Ammon's horn (tissue), 1 donor: ENCODE measurements at places on chromosomes 7 and 10.

DNA sequence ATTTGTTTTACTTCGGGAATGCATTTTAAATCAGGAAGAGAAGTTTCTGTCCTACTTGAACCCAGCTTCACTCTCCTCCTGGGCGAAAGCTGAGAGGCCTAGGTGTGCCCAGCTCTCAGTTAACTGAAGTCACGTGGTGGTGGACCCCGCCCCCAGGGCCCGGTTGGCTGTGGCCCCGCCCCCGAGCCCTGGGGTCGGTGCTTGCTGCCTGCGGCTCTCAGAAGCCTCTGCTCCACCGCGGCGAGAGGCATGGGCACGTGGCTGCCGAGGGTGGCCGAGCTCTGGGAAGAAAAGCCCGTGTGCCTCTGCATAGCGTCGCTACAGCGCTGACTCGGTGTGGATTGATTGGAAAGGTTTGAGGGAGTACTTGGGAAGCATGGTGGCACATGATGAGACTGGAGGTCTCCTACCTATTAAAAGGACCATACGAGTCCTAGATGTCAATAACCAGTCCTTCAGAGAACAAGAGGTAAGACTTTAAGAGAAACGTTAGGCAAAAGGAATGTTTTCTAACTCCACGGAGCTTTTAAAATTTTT is 34.1 kb downstream of the NET1 start:
- peak; percentile 64 for DNase-seq

DNA sequence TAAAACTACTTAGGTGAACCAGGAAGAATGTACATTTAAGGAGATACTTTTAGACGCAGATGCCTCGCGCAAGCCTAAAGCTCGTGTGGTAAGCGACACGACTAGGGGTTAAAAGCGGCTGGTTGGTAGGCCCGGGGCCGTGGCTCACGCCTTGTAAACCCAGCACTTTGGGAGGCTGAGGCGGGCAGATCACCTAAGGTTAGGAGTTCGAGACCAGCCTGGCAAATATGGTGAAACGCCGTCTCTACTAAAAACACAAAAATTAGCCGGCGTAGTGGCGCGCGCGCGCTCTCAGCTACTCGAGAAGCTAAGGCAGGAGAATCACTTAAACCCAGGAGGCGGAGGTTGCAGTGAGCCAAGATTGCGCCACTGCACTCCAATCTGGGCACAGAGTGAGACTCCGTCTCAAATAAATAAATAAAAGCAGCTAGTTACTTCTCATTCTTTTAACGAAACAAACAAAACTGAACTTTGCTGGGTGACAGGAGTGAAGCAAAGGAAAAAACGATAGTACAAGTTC is 879 bp downstream of the NUDT5 start:
- peak; percentile 14 for DNase-seq

GRCh38 chr10:12606461-12606860 is 257.1 kb downstream of the CAMK1D start:
- no peak for DNase-seq

DNA sequence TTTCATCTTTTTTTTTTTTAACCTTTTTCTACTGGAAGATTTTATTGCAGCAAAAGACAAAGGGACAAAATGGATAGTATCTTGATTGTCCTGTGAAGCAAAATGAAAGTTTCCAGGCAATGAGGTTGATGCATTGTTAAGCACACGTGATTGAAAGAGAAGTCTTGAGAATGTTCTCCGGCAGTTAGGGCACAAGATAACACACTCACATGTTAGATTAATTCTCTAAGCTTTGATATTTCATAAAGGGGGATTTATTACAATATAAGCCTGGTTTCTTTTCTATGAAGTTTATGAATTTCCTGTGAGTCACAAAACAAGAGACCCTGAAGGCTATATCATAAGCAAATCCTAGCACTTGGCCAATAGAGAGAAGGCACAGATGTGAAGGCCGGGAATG is 93.4 kb upstream of the ARMC3 start:
- no peak for DNase-seq

DNA sequence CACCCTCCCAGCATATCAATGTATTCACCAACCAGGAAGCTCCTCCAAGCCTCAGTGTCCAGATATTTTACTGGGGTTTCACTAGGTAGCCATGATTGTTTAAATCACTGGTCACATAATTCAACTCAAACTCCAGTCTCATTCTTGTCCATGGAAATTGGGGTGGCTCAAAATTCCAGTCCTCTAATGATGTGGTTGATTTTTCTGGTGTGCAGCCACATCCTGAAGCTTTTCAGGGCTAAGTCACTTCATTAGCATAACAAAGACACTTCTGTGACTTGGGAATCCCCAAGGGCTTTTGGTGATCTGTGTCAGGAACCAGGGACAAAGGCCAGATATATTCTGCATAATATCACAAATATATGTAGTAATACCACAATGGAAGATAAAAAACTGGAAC is 786.9 kb upstream of the IGFBP3 start:
- no peak for DNase-seq

DNA sequence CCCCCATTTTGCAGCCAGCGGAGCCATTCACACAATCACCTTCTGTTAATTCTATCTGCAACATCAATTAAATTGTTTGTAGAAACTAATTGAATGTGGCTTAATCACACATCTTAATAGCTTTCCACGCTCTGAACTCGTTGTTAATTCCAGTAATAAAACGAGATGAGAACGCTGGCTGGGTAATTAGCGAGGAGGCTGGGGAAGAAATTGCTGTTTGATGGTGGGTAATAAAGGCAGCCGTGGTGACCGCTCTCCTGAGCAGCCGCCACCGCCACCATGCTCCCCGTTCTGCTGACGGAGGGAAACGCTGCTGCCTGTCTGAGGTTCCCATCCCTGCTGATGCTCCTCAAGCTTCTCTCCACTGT is 36.3 kb downstream of the GBX1 start:
- no peak for DNase-seq

DNA sequence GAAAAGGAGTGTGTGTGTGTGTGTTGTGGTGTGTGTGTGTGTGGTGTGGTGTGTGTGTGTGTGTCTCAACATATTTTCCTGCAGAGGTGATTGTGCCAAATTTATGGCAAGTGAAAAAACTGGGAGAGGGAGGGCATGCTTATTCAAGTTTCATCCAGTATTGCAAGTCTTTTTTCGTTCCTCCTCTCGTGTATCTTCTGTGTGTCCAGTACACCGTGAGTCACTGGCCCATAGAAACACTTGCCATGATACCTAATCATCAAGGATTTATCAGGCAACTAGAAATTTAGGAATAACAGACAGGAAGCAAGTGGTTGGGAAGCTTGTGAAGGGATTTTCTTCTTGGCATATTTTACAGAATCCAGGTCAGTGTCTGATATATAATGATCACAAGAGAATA is 820.5 kb downstream of the GATA3 start:
- no peak for DNase-seq

DNA sequence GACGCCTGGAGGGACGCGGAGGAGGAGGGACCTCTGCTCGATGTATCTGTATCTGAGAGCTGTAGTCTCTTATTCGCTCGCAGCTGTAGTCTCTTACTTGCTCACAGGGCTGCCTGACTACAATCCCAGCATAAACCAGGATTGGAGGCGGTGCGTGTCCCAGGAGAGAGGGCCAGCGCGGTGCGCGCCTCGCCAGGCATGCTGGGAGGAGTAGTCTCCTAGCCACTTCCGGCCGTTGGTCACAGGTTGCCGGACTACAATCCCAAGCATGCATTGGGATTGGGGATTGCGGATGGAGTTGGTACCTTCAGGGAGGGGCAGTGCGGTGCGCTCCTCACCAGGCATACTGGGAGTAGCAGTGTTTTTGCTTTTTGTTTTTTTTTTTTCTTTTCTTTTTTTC is 421.7 kb upstream of the NUPR2 start:
- DNase-seq: peak; percentile 4

- no peak for DNase-seq
Measured at GRCh38 chr10:106900016-106900652, 264.4 kb downstream of the SORCS1 start.

DNA sequence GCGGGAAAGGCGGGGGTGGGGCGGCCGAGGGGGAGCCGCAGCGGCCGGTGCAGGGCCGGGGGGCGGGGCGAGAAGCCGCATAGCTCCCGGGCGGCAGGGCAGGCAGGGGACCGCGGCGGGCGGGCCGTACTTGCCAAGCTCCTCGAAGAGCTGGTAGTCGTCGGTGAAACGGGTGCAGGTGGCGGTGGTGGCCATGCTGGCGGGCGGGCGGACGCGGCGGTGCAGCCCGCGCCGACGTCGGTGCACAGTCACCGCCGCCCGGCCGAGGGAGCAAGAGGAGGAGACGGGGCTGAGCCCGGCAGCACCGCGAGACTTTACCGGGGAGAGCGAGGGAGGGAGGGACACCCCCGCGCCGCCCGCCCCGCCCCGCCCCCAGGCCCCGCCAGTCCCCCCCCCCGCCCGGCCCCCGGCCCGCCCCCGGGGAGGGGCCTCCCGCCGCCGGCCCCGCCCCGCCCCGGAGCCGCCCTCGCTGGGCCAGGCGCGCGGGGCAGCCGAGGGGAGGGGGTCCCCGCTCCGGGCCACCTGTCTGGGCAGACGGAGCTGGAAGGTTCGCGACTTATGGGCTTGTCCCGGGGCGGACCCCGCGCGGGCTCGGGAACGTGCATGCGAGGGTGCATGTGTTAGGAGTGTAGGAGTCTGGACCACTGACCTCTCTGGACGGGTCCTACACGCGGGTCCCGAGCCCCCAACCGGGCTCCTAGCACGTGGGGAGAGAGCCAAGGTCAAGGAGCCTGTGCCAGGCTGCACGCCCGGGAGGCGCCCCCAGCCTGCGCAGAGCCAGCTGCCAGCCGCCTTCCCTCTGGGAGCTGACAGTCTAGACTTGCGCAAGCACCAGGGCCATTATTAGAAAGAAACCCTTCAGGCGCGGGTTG is at the start of gene CAMK2G:
CAMK2G (minus strand) TSS at position 289 of the 872 bp plus-strand sequence; CDS start at position 195, 94 bp downstream.
- peak; percentile 86 for DNase-seq

- no peak for DNase-seq
Measured at GRCh38 chr10:84525120-84525806, 196.9 kb downstream of the CCSER2 start.

GRCh38 chr10:123990889-123991288 is 99.3 kb upstream of the CPXM2 start:
- no peak for DNase-seq

DNA sequence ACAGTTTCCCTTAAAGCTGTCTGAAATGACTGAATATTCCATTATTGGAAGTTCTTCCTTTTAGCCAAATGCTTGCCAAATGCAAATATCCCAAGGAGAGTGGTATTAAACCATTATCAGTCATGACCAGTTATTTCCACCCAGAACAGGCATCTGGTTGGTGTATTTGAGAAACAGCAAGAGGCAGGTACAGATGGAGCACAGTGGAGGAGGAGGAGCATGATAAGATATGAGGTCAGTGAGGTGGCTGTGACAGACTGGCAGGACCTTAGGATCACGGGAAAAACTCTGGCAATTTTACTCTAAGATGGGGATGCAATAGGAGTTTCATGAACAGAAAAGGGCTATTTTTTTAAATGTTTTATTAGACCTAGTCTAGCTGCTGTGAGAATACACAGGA is 6.4 kb downstream of the HEPACAM2 start:
- no peak for DNase-seq

DNA sequence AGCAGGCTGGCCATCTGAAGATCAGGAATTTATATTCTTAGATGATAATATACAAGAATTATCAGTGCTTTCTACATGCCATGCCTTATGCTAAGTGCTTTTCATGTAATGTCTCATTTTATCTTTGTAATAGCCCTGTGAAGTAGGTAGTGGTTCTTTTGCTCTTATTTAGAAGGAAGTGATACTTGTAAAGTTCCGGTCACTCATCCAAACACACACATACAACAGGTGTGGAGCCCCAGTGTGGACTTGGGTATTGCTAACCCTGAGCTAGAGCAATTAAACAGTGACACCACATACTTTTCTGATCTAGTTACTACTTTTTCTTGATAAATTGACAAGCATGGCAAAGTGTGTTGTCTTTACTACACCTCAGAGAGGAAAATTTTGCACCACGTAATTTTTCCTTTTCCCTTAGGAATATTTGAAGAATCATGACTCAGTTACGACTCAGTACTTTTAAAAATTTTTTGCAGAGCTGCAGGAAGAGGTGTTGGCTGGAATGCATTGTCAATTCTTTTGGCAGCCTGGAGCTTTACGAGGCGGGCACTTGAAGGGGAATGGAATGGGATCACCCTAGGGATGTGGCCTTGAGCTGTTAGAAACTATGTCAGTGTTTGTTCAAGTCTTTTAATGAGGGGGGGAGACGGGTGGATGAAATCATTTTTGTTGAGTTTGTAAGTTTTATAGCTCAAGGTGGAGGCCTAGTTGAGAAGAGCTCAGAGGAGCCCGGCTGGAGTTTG is 212.5 kb upstream of the CELF2 start:
- no peak for DNase-seq

DNA sequence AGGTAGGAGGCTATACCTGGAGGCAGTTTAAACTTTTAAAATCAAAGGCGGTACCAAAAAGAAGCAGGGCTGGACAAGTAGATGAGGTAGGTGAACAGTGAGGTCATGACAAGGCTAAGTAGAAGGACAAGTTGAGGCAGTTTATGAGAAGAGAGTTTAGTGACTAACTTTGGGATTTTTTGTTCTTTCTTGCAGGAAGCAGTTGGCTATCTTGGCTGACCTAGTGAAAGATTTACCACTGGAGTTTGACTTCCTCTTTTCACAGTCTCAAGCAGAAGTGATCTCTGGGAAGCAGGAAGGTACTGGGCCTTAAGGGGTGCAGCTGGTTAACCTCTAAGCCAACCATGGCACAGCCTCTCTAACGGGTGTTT is 26.3 kb downstream of the ENTPD7 start:
- peak; percentile 42 for DNase-seq

DNA sequence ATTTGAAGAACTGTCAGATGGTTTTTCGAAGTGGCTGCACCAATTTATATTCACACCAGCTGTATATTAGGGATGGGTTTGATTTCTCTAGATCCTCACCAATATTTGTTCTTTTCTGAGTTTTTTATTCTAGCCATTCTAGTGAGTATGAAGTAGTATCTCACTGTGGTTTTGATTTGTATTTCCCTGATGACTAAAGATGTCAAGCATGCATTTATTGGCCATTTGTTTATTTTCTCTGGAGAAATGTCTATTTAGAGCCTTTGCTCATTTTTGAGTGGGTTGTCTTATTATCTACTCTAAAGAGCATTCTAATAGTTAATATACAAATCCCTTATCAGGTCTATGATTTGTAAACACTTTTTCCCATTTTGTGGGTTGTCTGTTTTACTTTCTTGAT is 123.9 kb downstream of the PCLO start:
- no peak for DNase-seq

DNA sequence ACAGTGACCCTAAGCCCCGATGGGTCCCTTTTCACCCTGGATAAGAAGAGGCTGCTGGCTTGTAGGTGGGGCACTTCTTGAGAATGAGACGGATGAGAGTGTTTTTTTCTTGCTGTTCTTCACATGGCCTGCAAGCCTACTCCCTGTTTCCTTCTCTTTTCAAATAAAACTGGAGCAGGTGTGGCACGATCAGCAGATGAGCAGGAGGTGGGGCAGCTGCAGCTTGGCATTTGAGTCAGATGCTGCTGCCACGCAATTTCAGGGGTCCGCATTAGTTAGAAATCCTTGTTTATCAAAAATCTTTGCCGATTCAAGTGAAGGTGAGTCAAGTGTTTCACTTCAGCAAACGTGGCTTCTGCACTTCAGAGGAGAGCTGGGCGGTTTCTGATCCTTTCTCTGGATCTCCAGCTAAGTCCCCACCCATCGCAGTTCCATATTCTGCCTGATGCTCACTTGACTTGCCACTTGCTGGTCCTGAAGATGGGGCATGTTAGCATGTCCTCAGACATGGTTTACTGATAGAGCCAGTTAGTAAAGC is 20.8 kb downstream of the WDFY4 start:
- no peak for DNase-seq
